ENCODE measurements at places on chromosomes 5 and 9.
A peak's percentile ranks its signal among the peaks of the same experiment; 100 is the strongest.

- no peak for DNase-seq
Measured at GRCh38 chr9:134350416-134350994, 24.2 kb downstream of the RXRA start.

GRCh38 chr9:122263699-122264349 lies 816 bp downstream of the RBM18 start:
- DNase-seq: no peak

GRCh38 chr5:109455598-109456096 lies 45.9 kb upstream of the PJA2 start:
- peak; percentile 49 for DNase-seq

DNA sequence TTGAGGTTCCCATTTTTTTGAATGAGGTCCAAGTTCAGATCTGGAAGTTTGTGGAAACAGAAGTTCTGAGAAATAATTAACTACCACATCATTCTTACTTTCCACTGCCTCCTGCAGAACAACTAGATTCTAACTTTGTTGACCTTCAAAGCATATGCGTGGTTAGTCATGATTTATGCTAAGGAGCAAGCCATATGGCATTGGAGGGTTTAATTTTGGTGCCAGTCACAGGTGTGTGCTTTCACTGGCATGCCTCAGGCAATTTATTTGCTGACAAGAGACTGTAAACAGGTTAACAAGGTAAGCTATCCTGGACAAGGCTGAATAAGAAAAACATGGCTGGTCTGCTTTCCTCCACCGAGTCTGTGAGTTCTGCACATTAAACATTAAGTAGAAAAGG lies 31.5 kb downstream of the HMHB1 start:
- DNase-seq: no peak

DNA sequence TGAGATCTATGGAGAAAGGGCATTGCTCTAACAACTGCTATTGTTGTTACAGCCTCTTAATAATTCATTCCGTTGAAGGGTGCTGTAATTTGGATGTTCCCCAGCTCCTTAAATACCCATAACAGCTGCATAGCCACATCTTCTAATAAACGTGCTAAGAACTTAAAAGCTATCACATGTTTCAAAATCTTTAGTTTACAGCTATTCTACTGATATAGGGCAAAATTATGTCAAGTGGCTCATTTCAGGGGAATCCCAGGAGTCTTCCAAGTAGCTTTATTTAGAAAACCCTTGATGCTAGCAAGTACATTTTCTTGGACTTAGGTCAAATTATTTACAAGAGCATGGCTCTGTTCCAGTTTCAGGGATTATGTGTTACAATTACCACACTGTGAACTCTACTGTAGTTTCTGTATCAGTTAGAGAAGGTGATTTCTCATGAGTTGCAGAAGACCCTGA lies 990.4 kb upstream of the ACO1 start:
- no peak for DNase-seq

DNA sequence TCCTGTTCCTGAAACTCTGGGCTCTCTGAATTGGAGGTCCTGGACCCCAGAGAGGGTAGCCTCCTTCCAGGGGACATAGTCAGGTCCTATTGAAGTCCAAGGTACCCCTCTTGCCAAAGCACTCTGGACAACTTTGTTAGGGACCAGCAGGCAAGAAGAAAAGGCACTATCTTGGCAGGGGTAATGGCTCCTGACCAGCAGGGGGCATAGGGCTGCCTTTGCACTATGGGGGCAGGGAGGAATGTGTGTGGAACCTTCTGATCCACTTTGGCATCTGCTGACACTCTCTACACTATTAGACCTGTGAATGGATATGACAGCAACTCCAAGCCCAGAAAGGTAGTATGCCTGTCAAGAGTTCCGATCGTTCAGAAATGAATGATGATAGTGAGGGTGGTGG lies 179.0 kb upstream of the CD180 start:
- DNase-seq: no peak

GRCh38 chr9:90844326-90844725 lies 42.7 kb downstream of the SYK start:
- DNase-seq: no peak

DNA sequence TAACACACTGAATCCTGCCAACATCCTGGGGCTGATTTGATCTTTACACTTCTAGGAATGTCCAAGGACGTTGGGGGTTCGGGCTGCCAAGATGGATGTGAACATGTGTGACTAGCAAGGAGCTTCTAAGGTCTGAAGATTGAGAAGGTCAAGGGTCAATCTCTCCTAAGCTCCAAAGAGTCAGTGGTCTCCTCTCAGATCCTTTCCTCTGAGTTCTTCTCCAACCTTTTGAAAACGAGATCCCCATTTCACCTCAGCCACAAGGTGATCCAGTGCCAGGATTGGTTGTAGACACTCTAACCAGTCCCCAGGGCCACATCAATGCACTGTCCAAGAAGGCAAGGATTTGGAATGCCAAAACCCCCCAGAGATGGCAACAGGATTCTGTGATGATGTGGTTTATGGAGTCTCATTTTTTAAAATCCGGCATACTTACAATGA lies 266.8 kb downstream of the NDUFS4 start:
- no peak for DNase-seq

GRCh38 chr5:73895471-73895870 lies 269.5 kb downstream of the ARHGEF28 start:
- no peak for DNase-seq

DNA sequence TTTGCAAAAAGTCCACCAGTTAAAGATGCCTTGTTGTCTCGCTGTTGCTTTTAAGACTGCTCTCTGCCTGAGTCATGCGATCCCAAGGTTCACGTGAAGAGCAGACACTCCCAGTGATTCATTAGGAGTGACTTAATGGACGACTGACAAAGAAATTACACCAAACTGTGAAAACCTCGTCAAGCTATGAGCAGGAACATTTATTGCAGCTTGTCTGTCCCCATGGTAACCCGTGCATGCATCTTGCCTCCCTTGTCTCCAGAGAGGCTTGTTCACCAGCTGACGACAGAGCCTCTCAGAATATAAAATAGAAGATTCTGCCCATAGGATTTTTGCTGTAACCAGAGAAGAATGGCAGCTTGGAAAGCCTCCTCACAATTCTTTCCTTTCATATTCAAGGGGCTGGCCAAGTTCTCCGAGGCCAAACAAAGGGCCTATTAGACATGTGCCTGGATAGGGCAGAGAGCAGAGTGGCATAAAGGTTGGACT lies 352.7 kb downstream of the SPOCK1 start:
- DNase-seq: no peak

Data from T47D (cell line).